Stimulated activated CD8-positive, alpha-beta memory T cell treated with anti-CD3 and anti-CD28 coated beads, Interleukin-15, amount 100 ng/mL, for 4 hours (primary cell): ENCODE measurements at places on chromosomes 5 and 9.

DNA sequence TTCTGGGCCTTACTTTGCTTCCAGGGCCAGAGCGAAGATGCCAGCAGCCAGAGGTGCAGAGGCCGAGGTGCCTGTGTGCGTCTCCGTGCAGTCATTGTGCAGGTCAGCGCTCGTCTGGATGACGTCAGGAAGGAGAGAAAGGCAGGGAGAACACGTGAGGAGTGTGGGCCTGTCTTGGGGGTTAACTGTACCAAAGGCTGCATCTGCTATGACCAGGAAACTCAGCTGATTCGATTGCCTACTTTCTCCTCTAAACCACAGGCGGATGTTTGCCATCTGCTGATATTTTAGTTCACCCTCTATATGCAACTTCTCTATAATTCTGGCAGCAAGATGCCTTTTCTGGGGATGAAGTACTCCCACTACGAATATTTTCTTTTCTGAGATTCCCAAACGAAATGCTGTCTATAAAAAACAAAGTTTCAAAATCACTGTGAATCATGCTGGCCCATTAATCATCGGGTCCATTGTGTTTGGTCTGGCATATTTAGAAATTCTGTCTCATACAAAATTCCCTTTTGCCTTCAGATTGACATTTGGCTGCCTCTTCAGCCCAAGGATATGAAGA is 24.8 kb downstream of the PCSK1 start:
- no peak for DNase-seq

GRCh38 chr5:122054266-122054665 is 23.8 kb downstream of the LOX start:
- no peak for DNase-seq

DNA sequence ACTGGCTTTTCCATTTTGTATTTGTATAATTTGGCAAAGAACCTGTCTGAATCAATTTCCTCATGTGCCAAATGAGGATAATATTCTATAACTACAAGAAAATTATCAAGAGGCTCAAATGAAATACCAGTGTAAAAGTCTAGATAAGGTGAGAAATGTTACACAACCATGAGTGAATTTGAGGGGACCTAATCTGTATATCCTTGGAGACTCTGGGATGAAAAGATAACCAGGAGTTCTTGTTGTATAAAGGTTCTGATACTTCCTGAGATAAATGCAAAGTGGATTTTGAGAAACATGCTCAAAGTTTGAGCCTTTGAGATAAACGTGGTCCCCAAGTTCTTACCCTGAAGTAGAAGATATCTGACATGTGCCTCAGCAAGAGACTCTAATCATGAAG is 120.3 kb upstream of the SLC12A2 start:
- DNase-seq, result no peak

DNA sequence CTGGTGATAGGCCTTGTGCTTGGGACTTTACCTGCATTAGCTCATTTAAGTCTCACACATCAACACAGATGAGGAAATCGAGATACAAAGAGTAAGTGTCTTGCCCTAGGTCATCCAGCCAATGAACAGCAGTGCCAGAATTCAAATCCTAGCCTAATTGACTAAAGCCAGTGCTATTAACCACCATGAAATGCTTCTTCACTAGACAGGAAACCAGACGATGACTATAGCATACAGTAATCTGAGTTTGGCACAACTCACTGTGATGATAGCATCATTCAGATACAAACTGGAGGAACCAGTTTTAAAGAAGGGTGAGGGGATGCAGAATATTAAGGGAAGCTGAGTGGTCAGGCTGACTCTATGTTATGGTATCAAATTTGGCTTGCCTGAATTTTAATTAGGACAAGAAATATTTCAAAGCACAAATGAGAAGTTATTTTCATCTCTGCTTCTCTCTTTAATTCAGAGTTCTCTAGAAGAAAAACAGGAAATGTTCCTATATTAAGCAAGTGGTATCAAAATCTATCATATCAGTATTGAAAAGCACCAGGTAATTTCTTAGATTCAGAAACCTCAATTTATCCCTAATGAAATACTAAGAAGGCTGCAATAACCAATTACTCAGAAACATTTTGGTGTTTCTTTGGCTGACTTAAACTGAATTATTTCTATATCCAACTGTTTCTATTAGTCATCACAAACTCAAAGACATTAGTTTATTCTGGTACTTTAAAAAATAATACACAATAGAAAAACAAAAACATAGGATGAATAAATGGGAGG is 147.0 kb upstream of the RASA1 start:
- DNase-seq, result no peak

GRCh38 chr9:13603921-13604320 is 324.4 kb upstream of the MPDZ start:
- DNase-seq, result no peak

GRCh38 chr9:131666029-131666428 is 73.8 kb downstream of the RAPGEF1 start:
- DNase-seq, result no peak

GRCh38 chr5:176875014-176875550 is 24.1 kb downstream of the HK3 start:
- DNase-seq, result no peak

DNA sequence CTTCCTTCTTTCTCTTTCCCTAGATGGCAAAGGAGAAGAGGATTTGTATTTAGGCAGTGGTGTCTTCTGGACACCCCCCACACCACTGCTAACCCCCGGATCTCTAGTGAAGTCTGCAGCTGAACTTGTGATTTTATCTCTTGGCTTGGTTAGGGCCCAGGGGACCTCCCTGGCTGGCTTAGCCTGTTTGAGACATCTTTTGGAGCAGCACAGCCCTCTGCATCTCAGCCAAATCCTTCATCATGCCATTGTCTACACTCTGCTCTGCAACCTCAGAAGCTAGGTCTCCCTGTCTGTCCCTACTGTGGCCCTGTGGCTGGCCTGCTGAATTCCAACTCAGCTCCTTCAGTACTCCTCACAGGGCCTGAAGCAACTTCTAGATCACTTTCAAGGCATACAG is 81.7 kb downstream of the MUSK start:
- no peak for DNase-seq

- DNase-seq, result no peak
Measured at GRCh38 chr5:141951332-141951781, 6.6 kb downstream of the PCDH12 start.

DNA sequence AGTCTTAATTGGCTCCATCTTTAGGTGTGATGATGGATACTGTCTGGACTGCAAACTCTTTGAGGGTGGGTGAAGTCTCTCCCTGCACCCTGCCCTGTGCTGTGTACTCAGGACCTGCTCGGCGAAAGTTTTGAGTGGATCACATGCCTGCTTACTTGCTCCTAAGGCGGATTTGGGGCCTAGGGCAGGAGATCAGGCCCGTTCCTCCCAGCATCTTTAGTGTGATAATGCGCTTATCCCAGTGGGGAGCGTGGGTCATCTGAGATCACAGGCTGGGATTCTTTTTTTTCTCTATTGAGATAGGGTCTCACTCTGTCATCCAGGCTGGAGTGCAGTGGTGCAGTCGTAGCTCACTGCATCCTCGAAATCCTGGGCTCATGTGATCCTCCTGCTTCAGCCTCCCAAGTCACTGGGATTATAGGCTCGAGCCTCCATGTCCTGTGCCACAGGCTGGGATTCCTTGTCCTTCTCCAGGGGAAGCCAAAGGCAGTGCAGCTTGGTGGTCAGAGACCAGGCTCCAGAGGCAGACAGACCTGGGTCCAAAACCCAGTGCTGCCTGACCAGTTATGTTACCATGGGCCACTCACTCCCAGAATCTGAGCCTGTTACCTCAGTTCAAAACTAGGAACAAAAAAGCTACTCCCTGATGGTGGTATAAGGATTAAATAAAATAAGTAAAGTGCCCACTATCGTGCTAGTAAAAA is 59.7 kb downstream of the ZNF618 start:
- no peak for DNase-seq
